Fibroblast of skin of right quadriceps (primary cell): ENCODE measurements at places on chromosomes 6 and 20.

DNA sequence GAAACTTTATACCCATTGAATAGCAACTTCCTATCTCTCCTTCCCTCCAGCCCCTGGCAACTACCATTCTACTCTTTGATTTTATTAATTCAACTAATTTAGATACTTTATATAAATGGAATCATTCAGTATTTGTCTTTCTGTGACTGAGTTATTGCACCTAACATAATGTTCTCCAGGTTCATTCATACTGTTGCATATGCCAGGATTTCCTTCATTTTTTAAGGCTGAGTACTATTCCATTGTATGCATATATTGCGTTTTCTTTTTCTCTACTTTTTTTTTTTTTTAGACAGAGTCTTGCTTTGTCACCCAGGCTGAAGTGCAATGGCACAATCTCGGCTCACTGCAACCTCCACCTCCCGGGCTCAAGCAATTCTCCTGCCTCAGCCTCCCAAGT lies 49.5 kb upstream of the BEND6 start:
- no peak for DNase-seq

DNA sequence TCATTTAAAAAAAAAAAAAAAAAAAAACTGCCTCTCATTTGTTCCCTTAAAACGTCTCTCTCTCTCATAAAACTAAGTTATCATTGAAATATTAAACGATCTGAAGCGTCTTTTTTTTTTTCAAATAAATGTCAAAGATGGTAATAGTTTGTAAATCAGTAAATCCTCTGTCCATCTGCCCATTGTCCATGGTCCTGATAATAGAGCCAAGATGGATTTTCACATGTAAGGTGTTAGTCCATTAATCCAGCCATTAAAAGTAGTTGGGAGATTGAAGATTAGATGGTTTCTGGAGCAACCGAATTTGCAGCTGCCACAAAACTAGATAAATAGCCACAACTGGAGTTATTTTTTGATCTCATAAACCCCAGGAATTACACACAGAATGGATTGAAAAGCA lies 145.8 kb upstream of the SNX9 start:
- DNase-seq: no peak

DNA sequence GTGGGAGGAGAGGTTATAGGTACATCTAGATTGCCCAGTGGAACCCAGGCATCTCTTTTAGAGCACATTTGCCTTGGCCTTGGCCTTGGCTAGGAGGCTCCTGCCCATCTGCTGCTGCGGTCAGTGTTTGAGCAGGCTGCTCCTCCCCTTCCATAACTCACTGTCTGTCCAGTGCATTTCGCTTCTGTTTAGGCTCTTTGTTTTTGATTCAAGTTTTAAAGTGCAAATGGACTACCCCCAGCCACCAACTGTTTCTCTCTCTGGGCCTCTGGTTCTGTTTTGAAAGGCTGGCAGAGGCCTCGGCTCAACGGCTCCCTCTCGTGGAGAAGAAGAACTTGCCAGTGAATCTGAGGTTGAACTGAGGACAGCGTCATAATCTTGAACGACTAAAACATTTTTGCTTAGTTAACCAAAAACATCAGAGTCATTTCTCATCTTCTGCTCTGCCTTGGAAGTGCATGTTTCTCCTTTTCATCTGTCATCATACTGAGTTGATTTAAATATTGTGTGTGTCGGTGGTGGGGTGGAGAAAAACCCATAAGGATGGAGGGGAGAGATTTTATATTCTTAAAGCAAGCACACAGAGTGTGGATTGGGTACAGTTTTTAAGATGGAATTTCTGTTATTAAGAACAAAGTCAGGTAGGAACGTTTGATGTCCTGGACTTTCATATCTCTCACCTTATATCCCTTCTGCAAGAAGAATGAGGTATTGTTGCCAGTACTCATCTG lies 171.4 kb downstream of the DTNBP1 start:
- DNase-seq: peak; percentile 72

GRCh38 chr20:62011938-62012534 lies 53.6 kb downstream of the TAF4 start:
- DNase-seq: no peak

DNA sequence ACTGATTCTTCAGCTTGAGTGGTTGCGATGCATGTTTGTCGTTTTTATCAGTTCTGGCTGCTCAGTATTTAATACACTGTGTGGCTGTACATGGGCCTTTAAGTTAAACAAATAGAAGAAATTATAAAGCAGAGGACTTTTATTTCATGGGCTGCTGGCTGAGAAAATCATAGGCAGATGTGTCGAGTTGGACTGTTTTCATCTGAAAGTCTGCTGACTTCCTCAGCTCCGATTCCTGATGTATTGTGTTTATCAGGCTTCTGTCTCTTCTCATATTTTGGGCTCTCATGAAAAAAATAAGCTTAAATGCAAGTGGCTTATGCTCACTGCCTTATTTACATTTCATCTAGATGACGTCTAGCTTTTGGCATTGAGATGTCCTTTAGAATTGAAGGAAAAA lies 129.5 kb upstream of the GGTLC1 start:
- DNase-seq: peak; percentile 22

GRCh38 chr6:163525926-163526325 lies 111.4 kb downstream of the QKI start:
- peak; percentile 50 for DNase-seq

GRCh38 chr6:113137426-113137825 lies 719.7 kb upstream of the MARCKS start:
- peak; percentile 47 for DNase-seq

- DNase-seq: no peak
Measured at GRCh38 chr6:152130441-152130840, 323.0 kb downstream of the ESR1 start.

DNA sequence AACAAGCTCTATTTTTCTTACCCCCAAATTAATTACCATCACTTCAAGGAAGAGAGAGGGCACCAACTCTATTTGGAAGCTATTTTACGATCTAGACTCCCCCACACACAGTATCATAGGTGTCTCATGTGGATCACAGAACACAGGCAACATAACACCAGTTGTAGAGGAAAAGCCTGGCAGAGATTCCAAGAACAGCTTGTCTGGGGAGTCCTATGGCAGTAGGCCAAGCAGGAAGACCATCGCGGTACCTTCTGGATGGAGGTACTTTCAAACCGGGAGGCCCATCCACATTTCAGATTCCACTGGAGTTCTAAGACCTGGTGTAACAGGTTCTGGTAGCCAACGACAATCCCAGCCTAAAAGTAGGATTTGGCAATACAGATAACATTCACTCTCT lies 37.6 kb upstream of the SPDEF start:
- no peak for DNase-seq

DNA sequence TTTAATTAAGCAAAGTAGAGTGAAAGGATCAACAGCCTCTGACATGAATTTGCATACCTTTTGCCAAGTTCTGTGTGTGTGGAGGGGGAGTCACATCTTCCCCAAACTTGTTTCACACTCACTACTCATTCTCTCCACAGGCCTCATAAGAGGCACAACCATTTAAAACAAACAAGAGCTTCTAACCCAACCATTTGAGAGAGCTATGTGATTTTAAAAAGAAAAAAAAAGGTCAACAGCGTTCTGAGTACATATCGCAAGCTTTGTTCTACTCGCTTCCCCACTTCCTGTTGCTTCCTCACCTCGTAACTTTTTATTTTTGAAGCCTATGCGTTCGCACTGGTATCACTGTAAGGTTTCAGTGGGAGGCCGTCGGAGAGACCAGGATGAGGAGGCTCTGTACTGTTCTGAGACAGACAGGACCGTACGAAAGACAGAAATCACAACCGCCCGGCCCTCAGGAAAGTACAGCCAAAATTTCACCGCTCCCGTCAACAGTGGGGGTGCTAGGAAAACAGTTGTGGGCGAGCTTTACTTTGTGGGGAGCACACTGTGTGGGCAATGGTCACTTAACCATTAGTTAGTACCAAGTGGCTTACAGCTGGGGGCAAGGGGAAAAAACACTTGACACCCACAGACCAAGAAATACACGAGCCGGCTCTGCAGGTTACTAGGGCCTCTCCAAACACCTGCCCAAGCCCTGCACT lies 61.3 kb downstream of the TRERF1 start:
- no peak for DNase-seq

DNA sequence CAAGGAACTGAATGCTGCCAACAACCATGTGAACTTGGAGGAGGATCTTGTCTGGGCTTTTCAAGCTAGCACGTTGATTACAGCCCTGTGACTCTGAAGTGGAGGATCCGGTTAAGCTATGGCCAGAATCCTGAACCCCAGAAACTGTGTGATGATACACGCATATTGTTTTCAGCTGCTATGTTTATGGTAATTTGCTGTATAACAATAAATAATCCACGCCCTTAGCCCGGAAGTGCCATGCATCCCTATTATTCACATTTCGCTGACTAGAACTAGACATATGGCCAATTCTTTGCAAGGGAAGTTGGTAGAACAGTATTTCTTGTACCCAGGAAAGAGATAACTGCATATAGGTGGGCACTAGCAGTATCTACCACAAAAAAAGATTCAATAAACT lies 510.8 kb upstream of the BTBD3 start:
- DNase-seq: no peak

- DNase-seq: no peak
Measured at GRCh38 chr6:169019727-169020491, 233.7 kb downstream of the THBS2 start.

GRCh38 chr6:62612471-62612870 lies 326.4 kb upstream of the KHDRBS2 start:
- DNase-seq: no peak
